Stomach (tissue), 19 donors: ENCODE measurements at places on chromosomes 5 and 9. TPM values are rescaled to one million over a fixed set of nuclear protein-coding genes. Genes with fewer than 3 reads are reported as not detected.

SAP30L gene
- 20.0 TPM for polyA plus RNA-seq

PCDHB16 gene
- 0.20 TPM for polyA plus RNA-seq

MEF2C gene
- polyA plus RNA-seq: 3.0 TPM

HEMGN gene
- polyA plus RNA-seq: not detected

DNA sequence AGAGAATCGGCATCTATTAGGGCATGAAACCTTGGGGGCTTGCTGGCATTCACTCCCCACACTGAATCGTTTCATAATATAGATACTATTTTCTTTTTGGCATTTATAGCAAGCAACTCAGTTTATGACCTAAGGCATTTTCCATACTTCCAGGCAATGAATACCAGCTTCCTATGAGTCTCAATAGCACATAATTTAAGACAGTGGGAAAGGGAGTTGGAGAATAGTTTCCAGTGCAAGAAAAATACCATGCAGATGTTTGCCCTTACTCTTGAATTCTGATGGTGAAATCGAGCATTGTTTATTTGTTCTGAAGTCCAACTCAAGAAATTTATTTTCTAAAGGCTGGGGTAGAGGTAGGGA is 175.8 kb upstream of the KLF9 start:
- H3K36me3 ChIP-seq: no peaks in the 10 kb centered on the region

GRCh38 chr9:91560301-91560700 is 136.7 kb upstream of the NFIL3 start:
- DNase-seq: no peak
- no peaks in the 10 kb centered on the region for H3K4me1 ChIP-seq
- no peak overlapping the region for H3K27ac ChIP-seq
- no peaks in the 10 kb centered on the region for H3K27me3 ChIP-seq
- H3K4me3 ChIP-seq: no peak overlapping the region

DNA sequence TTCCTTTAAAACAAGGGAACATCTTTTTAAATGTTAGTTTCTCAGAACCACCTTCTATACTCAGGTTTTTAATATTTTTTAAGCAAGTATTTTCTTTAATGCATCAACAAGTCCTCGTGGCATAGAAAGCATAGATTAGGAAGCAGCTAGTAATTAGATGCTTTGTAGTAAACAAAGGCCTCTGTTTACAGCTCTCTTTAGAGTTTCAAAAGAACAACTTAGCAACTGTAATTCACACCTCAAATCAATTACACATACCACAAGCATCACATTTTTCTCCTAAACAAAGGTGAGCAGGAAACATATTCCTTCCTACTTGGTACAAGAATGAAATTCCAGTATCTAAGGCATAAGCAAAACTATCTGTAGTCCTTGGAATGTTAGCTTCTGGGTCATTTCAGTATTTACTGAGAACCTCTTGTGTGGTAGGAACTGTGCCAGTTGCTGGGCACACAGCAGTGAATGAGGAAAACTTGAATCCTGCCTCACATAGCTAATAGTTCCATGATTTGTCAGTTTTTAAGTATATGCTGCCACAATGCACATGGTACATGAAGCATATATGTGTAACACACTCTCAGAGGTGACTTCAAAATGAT is 249.1 kb downstream of the CEMIP2 start:
- no peak overlapping the region for H3K4me3 ChIP-seq
- no peak overlapping the region for H3K27ac ChIP-seq
- no peaks in the 10 kb centered on the region for H3K36me3 ChIP-seq
- no peak for DNase-seq
- H3K4me1 ChIP-seq: no peaks in the 10 kb centered on the region

DNA sequence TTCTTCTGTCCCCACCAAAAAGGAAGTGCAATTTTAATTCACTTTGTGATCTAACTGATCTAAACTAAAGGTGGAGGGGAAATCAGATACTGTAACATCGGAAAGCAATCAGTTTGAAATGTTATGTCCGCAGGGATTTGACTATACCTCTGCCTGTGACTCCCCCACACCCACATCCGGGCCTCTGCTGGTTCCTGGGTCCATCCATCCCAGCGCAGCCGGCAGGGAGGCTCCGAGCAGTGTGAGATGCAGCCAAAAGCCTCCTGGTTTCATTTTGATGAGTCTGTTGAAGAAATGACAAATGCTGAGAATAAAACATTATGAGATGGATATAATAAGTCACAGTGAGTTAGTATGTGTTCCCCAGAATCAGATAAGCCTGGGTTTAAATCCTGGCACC is 8.6 kb downstream of the FSTL4 start:
- no peaks in the 10 kb centered on the region for H3K4me1 ChIP-seq
- H3K36me3 ChIP-seq: no peaks in the 10 kb centered on the region
- DNase-seq: no peak

- H3K27ac ChIP-seq: no peak overlapping the region
- no peaks in the 10 kb centered on the region for H3K36me3 ChIP-seq
- H3K4me3 ChIP-seq: no peak overlapping the region
- DNase-seq: no peak
- H3K27me3 ChIP-seq: no peaks in the 10 kb centered on the region
Observed at GRCh38 chr5:166062094-166062493, 2229.4 kb upstream of the WWC1 start.

DNA sequence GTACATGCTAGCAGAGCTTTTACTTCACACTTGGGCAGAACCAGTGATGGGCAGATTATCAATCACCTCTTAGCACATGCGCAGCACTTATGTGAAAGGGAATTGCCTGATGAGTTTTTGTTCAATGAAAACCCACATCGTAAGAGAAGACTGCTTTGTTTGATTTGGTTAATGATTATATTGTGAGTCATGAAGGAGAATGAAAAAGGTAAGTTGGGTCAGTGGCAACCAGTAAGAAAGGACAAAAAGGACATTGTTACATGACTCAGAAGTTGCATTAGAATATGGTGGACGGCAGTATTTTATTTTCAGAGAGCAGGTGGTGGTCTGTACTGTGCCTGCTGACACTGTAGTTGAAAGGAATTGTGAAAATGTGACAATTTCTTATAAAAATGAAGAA is 127.4 kb downstream of the AOPEP start:
- peak overlapping the region; percentile 3 for H3K27ac ChIP-seq
- H3K4me1 ChIP-seq: no peaks in the 10 kb centered on the region
- H3K36me3 ChIP-seq: no peaks in the 10 kb centered on the region
- no peak overlapping the region for H3K4me3 ChIP-seq
